ENCODE measurements at places on chromosomes 5 and 9.
A peak's percentile ranks its signal among the peaks of the same experiment; 100 is the strongest.

DNA sequence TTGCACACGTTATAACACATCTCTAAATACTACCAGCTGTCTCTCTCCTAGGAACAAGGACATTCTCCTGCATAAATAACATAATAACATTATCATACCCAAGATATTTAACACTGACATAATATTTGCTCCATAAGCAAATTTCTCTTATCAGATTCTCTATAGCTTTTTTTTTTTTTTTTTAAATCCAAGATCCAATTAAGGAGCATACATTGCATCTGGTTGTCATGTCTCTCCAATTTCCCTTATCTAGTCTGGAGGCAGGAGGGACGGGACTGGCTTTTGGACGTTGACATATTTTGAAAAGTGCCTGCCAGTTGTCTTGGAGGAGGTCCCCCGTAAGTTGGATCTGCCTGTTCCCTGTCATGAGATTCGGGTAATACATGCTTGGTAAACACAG, 76.6 kb downstream of the RAPGEF1 start:
- no peak for DNase-seq

GRCh38 chr9:4857163-4857810, 64.5 kb downstream of the RCL1 start:
- DNase-seq, result no peak

DNA sequence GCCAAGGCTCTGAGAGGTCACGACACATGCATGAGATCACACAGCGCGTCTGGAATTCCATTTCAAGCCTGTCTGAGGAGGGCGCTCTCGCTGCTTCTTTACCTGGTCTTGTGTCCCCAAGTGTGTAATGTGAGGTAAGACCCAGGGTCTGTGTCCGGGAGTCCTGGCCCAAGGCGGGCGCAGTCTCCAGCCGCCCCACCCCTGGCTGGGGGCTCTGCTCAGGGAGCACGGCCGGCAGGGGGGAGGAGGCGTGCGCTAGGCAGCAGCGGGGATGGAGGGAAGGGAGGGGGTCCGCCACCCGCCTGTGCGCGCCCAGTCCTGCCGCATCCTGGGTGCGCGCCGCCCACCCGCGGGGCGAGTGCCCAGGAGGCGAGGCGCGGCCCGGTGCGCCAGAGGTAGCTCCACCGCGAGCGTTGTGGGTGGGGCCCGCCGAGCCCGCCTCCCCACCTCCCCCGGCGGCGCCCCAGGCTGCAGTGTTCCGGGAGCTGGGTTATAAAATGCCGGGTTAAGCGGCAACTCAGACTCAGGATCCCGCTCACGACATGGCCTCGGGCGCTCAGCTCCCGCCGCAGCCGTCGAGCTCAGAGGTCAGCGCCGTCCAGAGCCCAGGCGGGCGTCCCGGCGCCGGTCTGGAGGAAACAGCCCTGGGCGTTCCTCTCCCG, at the start of gene CCNI2:
Gene CCNI2, plus strand, starts transcription at position 473 of the 662 bp plus-strand sequence. Its CDS starts 70 bp downstream, at position 543.
- DNase-seq, result peak; percentile 52

DNA sequence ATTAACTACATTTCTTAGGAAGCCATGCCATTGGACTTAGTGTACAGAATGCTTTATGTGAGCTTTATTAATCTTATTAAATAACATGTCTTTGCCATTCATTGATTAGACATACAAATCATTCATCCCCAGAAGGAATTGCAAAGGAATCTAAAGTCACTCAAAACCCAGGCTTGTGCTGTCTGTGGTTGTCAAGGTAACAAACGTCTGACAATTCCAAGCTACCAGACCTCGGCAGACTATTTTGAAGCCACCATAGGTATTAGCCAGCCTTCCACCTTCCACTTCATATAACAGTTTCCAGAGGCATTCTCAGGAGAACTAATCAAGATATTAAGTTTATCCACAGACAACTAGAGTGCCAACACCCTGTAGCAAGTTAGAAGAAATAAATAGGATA, 135.2 kb upstream of the TUSC1 start:
- DNase-seq, result no peak

DNA sequence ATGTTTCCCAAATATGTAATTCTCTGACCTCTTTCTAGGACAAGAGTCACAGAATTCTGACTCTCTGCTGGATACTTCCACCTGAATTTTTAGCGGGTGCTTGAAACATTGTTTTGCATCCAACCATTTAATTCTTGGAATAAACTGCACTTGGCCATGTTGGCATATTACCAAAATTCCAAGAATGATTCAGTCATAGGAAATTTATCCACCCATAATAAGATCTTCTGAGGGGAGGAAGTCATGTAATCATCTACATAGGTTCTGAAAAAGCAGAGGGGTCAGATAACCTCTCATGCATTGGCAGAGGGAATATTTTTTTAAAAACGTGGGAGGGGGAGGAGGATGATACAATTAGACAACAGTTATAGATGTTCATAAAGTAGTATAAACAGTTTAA, 156.9 kb downstream of the PAM start:
- no peak for DNase-seq

DNA sequence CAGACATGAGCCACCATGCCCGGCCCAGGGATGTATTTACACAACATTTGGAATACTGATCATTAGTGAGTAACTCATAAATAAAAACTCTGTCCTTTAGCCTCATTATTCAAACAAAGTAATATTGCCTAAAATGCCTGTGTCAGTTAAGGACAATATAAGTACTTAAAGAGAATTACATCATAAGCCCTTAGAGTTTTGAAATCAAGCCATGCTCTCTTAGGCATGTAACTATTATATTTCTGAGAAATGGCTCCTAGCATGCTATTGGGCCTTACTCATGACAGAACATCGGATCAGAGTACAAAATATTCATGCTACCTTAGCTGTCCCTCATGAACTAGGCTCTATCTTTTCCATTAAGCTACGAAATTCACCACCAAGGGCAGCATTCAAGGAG, 309.3 kb downstream of the CHSY3 start:
- no peak for DNase-seq

DNA sequence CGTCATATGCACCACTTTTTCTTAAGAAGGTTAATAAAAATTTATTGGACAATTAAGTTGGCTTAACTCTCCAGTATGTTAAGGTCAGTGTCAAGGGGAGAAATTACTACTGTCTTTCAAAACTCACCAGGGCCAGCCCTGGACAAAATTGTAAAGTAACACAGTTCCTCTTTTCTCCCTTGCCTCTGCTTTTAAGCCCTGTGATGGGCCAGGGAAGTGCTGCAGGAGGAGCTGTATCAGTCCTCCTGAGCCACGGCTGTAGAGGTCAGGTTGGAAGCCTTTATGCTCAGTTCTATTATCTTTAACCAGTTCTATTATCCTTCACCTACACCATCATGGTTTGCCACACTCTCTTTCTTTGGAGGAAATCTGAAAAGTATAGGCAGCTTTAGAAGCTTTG, 11.5 kb upstream of the PPP2R2B start:
- DNase-seq, result no peak

- no peak for DNase-seq
Observed at GRCh38 chr9:101737165-101737704, 1.2 kb downstream of the GRIN3A start.

DNA sequence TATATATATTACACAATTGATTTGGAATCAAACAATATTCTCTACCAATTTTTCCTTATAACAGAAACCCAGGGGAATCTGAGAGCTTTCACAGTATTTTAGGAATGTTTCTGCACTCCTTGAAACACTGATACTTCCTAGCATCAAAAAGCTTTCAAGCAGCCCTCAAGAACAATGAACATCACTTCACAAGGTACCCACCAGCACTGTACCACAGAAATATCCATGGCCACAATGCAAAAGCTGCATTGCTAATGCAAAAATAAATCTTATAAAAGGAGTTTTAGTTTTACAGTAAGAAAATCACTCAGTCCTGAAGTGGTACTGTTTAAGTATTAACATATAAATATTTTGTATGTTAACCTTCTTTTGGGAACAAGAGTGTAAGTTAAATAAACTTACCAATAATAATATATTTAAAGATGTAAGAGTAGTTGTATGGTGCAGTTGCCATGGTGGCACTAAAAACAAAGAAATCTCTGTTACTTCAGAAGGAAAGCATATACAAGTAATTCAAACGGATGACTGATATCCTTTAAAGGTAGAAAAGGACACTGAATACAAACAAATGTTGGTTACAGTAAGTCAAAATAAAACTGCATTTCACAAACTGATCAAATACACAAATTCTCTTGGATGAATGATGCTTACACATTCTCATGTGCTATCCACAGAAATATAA, 8.6 kb downstream of the RAB14 start:
- no peak for DNase-seq

GRCh38 chr5:154419236-154419635, 26.6 kb upstream of the SAP30L start:
- DNase-seq, result no peak

DNA sequence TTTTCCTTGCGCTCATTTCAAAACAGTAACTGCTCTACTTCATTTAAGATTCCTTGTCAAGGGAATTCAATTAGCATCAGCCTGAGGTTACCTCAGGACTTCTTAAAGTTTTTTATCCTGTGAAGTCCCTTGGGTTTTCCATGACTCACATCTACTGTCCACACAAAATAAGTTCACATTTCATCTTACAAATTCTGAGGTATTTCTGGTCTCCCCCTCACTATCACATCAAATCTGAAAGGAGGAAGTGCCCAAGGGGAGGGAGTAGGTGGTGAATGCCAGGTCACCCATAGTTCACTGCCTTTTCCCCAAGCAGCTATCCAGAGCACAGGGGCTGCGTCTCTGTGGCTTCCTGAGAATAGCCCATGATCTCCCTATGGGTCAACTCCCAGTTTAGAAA, 227.1 kb upstream of the NREP start:
- DNase-seq, result no peak

DNA sequence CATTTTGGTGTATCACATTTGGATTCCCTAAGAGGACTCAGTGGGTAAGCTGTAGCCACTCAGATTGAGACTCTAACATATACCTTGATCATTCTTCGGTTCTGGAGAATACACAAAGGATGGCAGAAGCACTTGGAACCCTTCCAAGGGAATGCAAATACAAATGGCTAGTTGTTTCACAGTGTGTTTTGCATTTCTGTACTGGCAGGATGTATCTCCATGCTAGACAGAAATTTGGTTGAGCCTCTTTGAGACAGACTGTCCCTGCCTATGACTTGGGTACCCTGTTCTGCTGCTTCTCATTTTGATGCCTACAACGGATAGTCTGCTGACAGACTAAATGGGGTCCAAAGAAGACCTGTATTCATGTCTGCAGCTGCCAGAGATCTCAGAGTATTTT, 273.5 kb downstream of the TMEM38B start:
- DNase-seq, result no peak

- no peak for DNase-seq
Observed at GRCh38 chr9:87734106-87734505, 8.2 kb downstream of the CTSL start.

DNA sequence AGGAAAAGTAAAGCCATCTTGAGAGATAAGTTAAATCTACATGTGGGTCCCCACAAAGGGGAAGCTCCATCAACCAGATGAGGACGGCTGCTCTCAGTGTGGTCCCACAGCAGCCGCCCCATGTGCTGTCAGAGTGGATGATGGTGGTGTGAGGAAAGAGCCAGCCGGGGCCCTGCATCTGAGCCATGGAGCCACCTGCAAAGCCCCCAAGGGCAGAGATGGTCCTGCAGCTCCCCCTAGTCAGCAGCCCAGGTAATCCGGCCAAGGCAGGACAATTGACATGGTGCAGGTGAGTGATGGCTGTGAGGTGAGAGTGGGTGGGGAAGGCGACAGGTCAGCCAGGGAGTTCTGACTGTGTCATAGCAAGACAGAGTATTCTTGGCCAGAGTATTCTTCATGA, 458.8 kb downstream of the ICE1 start:
- DNase-seq, result peak; percentile 24

- no peak for DNase-seq
Observed at GRCh38 chr9:70679845-70680244, 265.4 kb upstream of the KLF9 start.

GRCh38 chr9:126521551-126521950, 92.2 kb upstream of the LMX1B start:
- no peak for DNase-seq

DNA sequence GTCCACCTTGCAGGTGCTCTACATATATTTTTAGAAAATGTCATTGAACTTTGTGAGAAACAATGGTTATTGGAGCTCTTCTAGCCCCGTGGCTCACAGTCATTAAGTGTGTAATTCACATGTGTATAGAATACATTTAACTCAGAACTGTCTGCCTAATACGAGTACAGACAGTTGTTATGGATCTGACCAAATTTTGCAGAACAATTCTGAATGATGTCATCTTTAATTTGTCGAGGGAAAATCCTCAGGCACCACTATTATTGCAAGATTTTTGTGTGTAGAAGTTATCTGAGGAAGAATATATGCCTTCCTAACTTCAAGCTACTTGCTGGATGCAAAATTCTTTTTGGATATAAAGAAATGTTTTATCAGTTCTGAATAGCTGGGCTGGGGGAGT, 216.9 kb downstream of the CD180 start:
- no peak for DNase-seq

DNA sequence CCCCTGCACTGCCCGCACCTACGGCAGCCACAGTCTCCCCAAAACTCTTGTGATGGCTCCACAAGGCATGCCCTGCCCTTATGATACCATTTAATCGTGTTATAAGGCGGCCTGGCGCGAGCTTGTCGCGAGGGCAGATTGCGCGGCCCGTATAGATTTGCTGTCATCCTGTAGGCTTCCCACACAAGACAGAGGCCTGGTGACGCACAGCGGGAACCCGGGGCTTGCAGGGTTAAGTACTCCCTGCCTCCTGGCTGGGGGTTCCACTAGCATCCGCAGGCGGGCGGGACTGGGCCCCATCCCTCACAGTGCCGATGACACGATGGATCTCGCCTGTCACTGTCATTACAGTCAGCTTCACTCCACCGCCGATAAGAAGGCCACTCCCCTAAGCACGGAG, 364.9 kb upstream of the IRX2 start:
- DNase-seq, result no peak

GRCh38 chr9:135478829-135479468, 633 bp upstream of the PPP1R26 start:
- peak; percentile 73 for DNase-seq

- peak; percentile 73 for DNase-seq
Observed at GRCh38 chr5:122515709-122516431, 203.8 kb downstream of the SNCAIP start.

DNA sequence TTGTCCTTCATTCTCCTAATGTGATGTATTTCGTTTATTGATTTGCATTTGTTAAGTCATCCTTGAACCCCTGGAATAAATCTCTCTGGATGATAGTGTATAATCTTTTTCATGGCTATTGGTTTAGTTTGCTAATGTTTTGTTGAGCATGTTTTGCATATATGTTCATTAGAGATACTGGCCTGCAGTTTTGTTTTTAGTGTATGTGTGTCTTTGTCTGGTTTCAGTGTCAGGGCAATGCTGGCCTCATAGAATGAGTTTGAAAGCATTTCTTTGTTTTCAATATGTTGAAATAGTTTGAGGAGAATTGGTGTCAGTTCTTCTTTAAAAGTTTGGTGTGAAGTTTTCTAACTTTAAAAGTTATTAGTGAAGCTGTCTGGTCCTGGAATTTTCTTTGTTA, 149.6 kb upstream of the ATP10B start:
- DNase-seq, result no peak

DNA sequence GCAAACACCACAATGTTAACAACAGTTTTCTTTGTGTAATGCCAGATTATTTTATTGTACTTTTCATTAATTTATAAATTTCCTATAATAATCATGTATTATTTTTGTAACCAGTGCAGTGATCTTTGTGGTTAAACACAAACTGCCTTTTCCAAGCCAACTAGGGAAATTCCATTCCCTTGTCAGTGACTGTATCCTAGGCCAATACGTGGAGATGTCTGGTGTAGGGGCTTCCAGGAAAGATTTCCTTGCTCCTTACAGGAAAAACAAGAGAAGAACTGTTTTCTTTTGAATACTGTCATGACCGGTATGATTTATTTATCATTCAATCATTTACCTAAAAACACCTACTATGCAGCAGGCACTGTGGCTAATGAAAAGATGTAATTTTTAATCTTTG, 31.4 kb downstream of the FANCC start:
- no peak for DNase-seq
